CD4-positive, alpha-beta T cell treated with Interleukin-17A for 1 hour (primary cell): ENCODE measurements at places on chromosomes 11 and 22.

DNA sequence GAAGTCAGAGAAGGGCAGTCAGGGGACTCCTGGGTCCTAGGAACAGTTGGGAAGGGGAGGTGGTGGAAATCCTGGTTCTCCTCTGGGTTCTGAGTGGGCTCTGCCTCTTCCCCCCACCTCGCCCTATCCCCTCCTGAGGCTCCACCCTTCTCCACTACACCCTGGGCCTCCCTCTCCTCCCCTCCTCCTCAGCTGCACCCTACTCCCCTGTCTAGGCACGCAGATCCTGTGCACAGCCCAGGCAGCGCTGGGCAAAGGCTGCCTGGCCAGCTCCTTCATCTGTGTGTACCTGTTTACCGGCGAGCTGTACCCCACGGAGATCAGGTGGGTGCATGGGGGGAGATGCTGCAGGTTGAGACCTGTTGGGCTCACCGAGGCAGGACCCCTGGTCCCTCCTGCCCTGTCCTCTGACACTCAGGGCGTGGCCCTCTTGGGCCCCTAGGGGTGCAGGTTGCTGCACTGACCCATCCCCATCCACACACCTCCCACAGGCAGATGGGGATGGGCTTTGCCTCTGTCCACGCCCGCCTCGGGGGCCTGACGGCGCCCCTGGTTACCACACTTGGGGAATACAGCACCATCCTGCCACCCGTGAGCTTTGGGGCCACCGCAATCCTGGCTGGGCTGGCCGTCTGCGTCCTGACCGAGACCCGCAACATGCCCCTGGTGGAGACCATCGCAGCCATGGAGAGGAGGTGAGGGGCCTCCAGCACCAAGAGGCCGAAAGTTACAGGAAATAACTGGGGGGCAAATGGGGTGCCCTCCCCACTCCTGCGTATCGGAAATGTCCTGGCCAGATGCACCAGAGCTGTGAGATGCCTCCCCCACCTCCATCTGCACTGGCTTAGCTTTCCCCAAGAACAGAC lies 25.3 kb upstream of the POLA2 start:
- DNase-seq = no peak

- DNase-seq = no peak
These were observed 110.2 kb downstream of the C11orf91 start for GRCh38 chr11:33590441-33590840.

- DNase-seq = no peak
These were observed 8.8 kb upstream of the DNAL4 start for GRCh38 chr22:38802671-38803121.

DNA sequence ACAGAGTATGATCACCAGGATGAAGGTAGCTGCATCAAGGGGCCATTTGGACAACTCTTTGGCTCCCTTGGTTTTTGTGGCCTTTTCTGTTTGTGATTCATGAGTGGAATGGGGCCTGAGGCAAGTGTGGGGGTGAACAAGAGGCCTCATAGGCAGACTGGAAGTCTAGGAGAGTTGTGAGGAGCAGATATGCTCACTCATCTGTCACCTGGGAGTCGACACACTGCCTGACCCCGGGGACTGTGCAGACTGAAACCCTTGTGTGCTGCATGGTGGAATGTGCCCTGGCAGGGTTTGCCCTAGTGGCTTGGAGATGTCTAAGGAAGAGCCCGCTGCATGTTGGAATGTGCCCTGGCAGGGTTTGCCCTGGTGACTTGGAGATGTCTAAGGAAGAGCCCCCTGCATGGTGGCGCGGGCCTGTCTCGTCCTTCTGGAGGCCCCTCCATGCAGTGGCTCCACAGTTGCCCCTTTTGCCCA lies 60.0 kb downstream of the MED15 start:
- DNase-seq = no peak

DNA sequence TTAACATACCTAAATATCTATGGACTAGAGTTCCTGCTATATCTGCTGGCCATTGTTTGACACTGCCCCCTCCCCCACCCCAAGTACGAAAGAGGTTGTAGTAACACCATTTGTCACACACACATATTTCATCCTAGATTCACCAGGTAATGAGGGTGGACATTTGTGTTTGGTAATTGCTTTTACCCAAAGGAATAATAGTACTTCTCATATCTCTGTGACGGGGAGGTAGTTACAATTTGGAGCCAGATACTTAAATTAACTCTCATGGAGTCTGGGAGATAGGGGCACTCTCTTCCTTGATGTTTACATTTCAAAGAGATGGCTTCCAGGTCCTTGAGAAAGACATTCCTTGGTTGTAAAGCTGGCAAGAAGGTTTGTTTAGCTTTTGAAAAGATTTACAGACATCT lies 38.7 kb downstream of the REXO2 start:
- DNase-seq = no peak

DNA sequence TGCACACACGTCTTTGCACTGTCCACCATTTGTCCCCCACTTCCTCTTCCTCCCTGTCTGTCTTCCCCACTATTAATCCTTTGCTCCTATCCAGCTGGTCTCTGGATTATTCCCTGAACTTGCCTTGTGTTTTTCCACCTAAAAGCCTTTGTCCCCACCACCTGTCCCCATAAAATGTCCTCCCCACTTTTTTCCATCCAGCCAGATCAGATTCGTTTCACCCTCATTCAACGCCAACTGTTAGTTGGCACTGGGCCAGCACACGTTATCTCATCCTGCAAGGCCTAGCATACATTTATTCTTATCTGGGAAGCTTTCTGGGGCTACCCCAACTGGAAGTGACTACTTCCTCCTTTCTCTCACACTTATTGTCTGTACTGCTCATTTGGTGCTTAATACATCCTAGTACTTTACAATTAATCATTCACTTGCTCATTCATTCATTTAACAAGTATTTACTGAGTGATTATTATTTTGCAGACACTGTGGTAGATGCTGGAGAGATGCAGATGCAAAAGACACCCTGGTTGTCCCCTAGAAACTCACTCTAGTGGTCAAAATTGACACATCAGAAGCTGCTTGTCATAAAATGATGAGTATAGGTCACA lies 96.2 kb downstream of the RASSF10 start:
- no peak for DNase-seq

DNA sequence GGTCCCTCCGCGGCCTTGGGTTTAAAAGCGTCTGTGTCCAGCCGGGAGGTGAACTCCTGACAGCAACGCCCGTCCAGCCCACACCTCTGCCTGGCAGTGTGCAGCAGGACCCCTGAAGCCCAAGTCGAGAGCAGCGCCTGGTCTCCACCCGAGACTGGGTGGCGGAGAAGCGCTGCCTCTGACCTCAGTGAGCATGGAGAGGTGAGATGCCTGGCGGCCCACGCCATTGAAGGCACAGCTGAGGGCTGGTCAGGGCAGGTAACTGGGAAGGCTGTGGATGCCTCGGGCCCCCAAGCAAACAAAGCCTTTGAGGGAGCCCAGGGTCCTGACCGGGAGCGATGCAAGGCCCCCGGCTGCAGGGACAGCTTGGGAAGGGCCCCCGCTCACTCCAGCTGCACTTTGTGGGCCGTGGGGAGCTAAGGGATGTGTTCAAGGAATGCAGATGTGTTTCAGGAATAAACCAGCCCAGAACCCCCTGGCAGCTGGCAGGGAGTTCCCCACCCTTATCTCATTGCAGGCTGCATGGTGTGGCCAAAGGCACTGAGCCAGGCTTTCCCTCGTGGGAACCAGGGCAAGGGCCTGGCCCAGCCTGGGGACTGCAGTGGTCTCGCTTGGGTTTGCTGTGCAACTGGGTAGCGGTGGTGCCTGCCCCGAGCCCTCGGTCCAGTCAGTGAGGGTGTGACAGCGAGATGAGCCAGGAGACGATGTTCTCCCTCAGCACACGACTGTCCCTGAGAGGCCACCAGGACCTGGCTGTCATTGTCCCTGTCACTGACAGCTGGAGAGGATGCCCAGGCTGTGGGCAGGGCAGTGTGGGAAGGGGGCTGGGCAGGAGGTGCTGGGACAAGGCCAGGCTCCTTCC lies 92.5 kb downstream of the WNT7B start:
- DNase-seq = no peak

DNA sequence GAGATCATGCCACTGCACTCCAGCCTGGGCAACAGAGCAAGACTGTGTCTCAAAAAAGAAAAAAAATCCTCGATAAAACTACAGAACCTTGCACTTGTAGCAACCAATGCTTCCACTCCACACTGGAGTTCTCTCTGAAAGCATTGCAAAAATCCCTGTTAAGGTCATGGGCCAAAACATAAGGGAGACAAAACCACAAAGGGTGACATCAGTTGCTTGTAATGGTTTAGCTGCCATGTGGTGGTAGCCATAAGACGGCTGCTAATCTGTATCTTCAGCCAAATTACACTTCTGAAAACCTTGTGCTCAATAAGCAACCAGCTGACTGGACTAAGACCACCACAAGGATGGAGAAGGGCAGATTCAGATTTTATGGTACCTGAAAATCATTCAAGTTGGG lies 20.6 kb upstream of the TPH1 start:
- DNase-seq = no peak

DNA sequence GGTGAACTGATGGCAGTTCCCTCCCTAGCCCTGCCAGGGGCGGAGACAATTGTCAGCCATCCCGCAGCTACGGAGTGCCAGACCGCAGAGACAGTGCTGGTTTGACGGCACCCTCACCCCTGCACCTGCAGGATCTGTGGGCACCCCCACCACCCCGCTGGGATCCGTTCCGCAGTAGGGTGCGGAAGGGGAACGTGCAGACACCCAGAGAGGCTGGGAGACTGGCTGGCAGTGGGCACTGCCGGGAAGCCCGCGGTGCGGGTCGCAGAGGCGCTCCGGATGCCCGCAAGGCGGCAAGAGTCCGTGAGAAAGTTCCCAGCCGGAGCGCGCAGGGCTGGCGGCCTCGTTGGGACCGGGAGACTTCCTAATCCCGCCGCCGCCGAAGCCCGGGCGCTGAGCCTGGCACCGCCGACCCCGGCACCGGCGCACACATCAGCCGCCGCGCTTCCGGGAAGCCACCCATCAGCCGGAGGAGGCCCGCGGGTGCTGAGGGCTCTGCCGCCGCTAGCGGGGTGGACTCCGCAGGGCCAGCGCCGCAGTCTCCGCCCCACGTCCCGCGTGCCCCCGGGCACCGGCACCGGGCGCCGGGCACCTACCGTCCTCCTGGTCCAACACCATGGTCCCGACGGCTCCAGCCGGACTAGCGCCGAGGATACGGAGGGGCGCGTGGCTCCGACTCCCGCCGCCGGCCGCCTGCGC lies 4.3 kb upstream of the LMO1 start:
- no peak for DNase-seq

GRCh38 chr11:28836285-28837081 lies 728.3 kb downstream of the METTL15 start:
- no peak for DNase-seq

GRCh38 chr22:22590136-22590891 lies 31.2 kb upstream of the PRAME start:
- DNase-seq = no peak

DNA sequence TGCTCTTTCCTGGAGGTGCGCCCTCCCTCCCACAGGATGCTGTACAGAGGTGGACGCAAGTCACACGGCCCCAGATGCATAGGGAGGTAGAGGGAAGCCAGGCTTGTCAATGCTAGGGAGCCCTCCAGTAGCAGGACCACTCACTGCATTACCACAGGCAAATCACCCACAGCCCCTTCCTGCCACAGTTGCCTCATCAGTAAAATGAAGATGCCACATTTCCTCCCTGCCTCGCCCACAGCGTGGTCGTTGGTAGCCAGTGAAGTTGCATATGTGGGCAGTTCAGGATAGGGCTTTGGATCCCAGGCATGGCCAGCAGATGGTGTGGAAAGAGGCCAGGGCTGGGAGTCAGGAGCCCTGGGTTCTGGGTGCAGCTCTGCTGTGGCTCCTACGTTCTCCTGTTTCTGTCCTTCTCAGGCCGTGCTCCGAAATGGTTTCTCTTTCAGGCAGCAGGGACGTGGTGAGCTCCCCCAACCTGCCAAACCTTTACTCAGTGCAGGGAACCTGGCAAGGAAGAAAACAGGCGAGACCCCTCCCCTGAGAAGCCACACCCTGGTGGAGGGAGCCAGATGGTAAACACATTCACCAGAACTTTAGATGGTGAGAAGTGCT lies 22.6 kb downstream of the DAGLA start:
- DNase-seq = no peak

- DNase-seq = peak; percentile 21
These were observed 62.7 kb downstream of the PAK1 start for GRCh38 chr11:77411137-77411707.

- DNase-seq = peak; percentile 86
These were observed 415.1 kb downstream of the ETS1 start for GRCh38 chr11:128172046-128172878.

GRCh38 chr11:31887180-31887579 lies 76.1 kb upstream of the PAX6 start:
- DNase-seq = no peak

- no peak for DNase-seq
These were observed 119.2 kb downstream of the FEZ1 start for GRCh38 chr11:125376856-125377255.

DNA sequence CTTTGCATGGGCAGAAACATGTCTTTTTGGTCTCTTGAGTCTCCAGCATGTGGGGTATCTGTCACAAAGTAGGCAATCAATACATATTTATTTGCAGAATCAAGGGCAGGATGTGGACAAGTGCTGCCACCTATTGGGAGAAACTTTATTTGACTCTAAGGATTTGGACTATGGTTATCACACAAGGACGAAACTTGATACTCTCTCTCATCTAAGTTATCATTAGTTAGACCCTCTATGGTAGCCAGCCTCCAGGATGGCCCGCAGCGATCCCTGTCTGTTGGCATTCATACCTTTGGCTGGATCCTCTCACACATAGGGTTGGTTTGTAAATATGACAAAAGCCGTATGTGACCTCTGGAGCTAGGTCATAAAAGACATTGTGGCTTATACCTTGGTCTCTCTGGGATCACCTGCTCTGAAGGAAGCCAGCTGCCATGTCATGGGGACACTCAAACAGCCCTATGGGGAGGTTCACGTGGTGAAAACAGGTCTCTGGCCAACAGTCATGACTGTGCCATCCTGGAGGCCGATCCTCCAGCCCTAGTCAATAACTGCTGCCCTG lies 1.1 kb upstream of the FBXO7 start:
- DNase-seq = peak; percentile 82

DNA sequence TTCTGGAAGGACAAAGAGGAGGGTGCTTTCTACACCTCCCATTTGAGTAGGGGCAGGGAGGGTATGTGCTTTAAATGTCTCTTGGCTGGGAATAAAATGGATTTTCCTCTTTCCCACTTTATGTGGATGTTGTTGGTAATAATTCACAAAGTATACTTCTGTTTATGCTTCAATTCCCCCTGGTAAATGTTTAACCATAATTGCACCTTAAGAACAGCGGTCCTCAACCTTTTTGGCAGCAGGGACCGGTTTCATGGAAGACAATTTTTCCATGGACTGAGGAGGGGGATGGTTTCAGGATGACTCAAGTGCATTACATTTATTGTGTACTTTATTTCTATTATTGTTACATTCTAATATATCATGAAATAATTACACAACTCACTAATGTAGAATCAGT lies 4.0 kb upstream of the TP53AIP1 start:
- no peak for DNase-seq

DNA sequence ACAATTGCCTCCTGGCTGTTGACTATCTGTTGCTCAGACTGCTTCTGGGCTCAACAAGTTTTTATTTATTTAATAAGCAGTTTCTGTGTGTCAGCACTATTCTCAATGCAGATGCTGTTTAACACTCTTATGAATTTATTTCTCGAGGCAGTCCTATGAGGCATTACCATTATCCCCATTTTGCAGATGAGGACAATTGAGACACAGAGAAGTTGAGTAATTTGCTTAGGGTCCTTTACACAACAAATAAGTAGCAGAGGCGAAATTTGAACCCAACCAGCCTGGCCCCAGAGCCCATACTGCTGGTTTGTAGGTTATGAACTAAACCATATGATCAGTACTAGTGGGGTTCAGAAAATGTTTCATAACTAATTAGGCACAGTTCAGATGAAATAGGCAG lies 58.7 kb downstream of the APIP start:
- no peak for DNase-seq

GRCh38 chr22:46054091-46055073 lies 77.4 kb upstream of the WNT7B start:
- peak; percentile 59 for DNase-seq
